Esophagus muscularis mucosa (tissue), 4 donors: ENCODE measurements at places on chromosomes 2 and 18. TPM values are rescaled to one million over a fixed set of nuclear protein-coding genes. Genes with fewer than 3 reads are reported as not detected.

DNA sequence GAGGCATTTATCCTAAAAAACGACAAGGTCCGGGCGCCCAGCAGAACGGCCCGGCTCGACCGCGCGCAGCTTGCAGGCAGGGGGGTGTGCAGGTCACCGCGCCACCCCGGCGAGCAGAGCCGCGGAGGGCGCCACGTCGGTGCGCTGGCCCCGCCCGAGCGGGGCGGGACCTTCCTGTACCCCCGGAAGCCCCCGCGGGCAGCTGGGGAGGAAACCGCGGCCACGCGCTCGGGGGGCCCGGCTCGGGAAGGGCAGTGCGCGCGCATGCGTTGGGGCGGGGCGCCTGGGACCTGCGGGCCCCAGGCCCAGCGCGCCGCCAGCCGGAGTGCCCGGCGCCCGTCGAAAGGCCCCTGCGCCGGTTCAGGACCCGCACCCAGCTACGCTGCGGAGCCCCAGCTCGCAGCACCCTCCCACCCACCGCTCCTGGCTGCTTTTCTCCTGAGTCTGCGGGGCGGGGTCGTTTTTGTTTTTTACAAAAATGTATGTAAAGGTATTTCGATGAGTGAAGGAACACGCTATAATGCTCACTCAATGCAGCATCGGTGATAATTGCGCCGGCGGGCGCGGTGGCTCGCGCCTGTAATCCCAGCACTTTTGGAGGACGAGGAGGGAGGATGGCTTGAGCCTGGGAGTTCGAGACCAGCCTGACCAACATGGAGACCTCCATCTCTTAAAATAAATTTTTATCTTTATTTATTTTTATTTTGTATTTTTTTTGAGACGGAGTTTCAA lies 47.7 kb upstream of the POMC start:
- peak overlapping the region; percentile 72 for H3K27ac ChIP-seq
- H3K4me3 ChIP-seq: peak overlapping the region; percentile 60
- DNase-seq: no peak
- H3K36me3 ChIP-seq: no peaks in the 10 kb centered on the region
- no peaks in the 10 kb centered on the region for H3K27me3 ChIP-seq

DNA sequence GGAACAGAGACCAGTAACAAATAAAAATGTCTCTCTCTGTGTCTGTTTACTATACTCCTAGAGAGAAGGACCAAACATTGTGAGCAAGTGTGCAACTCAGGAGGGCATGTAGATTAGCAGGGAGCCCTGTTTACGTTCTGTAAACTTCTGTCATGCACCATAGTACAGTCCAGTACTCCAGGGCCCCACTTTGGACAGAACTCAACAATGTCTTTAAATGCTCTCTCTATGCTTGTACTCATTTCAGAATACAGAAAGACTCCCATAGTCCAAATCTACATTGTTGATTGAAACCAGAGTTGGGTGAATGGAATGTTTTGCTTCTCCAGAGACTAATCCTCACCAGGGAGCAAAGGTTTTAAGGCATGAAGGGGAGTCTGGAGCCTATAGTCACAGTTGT lies 934.8 kb downstream of the NRXN1 start:
- H3K27ac ChIP-seq: no peak overlapping the region
- no peak for DNase-seq
- H3K36me3 ChIP-seq: no peaks in the 10 kb centered on the region
- H3K4me3 ChIP-seq: no peak overlapping the region
- no peaks in the 10 kb centered on the region for H3K27me3 ChIP-seq
- H3K4me1 ChIP-seq: no peaks in the 10 kb centered on the region

DNA sequence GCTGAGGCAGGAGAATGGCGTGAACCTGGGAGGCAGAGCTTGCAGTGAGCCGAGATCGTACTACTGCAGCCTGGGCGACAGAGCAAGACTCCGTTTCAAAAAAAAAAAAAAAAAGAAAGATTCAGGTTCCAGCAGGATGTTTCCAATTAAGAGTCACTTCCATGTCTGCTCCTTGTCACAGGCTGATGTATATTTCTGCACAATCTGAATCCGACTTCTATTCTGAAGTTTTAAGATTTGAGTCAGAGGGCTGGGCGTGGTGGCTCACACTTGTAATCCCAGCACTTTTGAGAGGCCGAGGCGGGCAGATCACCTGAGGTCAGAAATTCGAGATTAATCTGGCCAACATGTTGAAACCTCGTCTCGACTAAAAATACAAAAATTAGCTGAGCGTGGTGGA lies 24.7 kb downstream of the SNRPD1 start:
- H3K4me1 ChIP-seq: no peaks in the 10 kb centered on the region
- no peaks in the 10 kb centered on the region for H3K27me3 ChIP-seq
- H3K27ac ChIP-seq: no peak overlapping the region

DNA sequence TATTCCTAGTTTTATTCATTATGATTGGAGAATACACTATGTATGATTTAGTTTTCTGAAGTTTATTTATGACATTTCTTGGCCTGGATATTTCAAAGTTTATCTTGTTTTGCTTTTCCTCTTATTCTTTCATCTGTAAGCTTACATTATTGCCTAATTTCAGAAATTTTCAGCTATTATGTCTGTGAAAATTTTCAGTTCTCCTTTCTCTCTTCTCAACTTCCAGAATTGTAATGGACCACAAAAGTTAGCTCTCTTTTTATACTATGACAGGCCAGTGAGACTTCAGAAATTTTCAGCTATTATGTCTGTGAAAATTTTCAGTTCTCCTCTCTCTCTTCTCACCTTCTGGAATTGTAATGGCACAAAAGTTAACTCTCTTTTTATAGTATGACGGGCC lies 97.2 kb upstream of the SCN7A start:
- no peak overlapping the region for H3K27ac ChIP-seq
- H3K27me3 ChIP-seq: no peaks in the 10 kb centered on the region
- H3K36me3 ChIP-seq: no peaks in the 10 kb centered on the region
- H3K4me1 ChIP-seq: no peaks in the 10 kb centered on the region
- DNase-seq: no peak
- no peak overlapping the region for H3K4me3 ChIP-seq

GRCh38 chr2:105320651-105321215 lies 8.8 kb downstream of the TGFBRAP1 start:
- H3K36me3 ChIP-seq: peaks cover 6% of the 10 kb centered on the region
- peaks cover 43% of the 10 kb centered on the region for H3K4me1 ChIP-seq
- no peak for DNase-seq
- no peaks in the 10 kb centered on the region for H3K27me3 ChIP-seq
- no peak overlapping the region for H3K27ac ChIP-seq
- no peak overlapping the region for H3K4me3 ChIP-seq

DNA sequence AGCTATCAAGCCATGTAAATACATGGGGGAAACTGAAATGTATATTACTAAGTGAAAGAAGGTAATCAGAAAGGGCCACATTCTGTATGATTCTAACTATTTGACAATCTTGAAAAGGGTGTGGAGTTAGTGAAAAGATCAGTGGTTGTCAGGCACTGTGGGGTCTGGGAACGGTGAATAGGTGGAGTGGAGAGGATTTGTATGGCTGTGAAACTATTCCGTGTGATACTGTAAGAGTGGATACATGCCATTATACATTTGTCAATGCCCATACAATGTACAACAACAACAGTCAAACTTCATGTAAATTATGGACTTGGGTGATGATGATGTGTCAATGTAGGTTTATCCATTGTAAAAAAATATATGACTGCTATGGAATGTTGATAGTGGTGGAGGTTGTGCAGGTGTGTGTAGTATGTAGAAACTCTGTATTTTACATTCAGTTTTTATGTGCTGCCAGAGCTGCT lies 1116.2 kb downstream of the SUCLG1 start:
- no peaks in the 10 kb centered on the region for H3K27me3 ChIP-seq
- no peaks in the 10 kb centered on the region for H3K36me3 ChIP-seq
- no peak for DNase-seq
- no peak overlapping the region for H3K4me3 ChIP-seq

DNA sequence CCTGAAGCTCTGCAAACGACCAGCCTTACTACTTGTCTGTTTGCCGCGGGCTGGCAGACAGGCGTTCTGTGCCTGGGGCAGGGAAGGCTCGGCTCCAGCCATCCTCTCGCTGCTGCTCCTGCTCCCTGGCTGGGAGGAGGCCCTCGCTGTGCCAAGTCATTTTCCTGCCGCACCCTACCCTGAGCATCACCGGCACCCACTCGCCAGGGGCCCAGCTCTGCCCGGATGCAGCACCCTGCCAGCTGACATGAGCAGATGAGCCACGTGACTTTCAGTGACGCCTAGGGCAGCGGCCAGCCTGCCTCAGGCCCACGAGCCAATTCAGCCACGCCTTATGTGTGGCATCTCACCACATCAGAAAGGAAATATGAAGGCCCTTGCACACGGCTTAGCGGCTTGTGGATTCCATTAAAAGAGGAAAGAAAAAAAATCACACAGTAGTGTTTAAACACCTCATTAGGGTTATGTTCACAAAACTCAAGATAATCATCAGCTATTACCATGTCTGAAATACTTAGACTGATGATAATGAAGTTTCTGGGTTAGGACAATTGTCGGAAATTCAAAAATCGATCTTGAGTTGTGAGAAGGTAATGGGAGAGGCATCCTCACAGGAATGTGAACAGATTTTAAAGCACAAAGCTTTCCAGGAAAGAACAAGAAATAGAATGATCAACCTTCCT lies 250.5 kb downstream of the TWIST2 start:
- no peaks in the 10 kb centered on the region for H3K4me1 ChIP-seq
- H3K27me3 ChIP-seq: no peaks in the 10 kb centered on the region
- peaks cover 44% of the 10 kb centered on the region for H3K36me3 ChIP-seq
- peak overlapping the region; percentile 5 for H3K27ac ChIP-seq

DNA sequence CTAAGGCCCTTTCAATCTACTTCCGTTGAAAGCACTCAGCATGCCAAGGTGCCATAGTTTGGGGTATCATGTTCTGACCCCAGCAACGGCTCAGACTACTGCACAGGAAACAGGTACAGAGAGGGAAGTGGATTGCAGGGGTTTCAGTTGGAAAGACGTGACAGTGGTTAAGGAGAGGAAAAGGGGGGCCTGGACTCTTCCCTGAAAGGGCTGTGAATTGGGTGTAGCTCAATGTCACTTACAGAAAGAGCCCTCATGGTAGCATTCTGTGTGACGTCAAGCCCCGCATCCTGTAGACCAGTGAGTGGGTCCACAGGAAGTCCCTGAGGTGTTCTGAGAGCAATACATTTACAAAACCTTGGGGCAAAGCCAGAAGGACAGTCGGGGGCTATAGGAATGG lies 121.5 kb upstream of the GYPC start:
- H3K27me3 ChIP-seq: no peaks in the 10 kb centered on the region
- H3K4me1 ChIP-seq: no peaks in the 10 kb centered on the region
- no peaks in the 10 kb centered on the region for H3K36me3 ChIP-seq
- H3K27ac ChIP-seq: no peak overlapping the region

DNA sequence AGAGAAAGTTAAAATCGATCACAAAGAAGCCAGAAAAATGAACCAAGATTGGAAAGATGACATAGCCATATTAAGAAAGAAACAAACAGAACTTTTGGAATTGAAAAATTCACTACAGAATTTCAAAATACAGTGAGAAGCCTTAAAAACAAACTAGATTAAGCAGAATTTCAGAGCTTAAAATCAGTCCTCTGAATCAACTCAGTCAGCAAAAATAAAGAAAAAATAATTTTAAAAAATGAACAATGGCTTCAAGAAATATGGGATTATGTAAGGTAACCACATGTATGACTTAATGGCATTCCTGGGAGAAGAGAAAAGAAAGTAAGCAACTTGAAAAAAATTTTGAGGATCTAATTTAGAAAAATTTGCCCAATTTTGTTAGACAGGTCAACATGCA lies 696.2 kb downstream of the TSN start:
- H3K4me3 ChIP-seq: no peak overlapping the region
- no peaks in the 10 kb centered on the region for H3K36me3 ChIP-seq
- H3K27ac ChIP-seq: no peak overlapping the region

DNA sequence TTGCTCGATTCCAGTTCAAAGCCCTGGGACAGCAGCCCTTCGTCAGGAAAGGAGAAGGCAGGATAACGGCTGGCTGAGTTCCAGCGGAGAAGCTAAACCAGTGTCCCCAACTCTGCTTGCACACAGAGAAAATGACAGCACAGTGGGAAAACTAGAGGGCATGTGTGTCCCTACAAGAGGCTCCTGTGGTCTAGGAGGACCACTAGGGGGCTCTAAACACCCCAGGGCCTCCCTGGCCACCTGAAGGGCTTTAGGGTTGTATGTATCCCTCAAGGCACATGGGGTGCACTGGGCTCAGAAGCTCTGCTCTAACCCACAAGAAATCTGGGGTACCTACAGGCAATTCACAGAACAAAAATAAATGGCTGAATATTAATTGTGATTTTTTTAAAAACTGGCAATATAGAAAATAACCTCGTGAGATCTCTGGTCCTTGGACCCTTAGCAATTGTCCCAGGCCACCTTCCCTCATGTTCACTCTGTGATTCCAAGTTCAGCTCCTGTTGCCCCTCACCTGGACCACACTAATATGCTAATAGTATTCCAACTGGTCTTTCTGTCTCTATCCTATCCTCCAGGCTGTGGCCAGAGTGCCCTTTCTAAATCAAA lies 17.5 kb downstream of the STAT1 start:
- no peak for DNase-seq
- H3K36me3 ChIP-seq: peaks cover 71% of the 10 kb centered on the region
- no peak overlapping the region for H3K4me3 ChIP-seq
- H3K27ac ChIP-seq: no peak overlapping the region
- H3K27me3 ChIP-seq: no peaks in the 10 kb centered on the region

DNA sequence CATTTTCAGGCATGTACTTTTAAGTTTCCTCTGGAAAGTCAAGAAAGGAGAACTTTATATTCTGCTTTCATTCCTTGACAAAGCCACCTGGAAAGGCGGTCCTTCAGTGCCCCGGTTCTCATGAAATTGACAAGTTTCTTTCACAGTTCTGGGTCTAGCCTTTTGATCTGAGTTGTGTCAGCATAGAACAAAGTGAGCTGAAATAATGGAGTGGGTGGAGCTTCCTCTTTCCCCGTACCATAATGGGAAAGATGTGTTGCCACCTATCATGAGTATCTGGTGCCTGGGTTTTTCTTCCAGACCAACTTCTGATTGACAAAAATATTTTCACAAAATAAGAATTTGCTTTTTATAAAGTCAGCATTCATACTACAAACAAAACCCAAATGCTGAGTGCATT lies 49.3 kb downstream of the PTRHD1 start:
- no peak overlapping the region for H3K4me3 ChIP-seq
- peaks cover 8% of the 10 kb centered on the region for H3K4me1 ChIP-seq
- no peak overlapping the region for H3K27ac ChIP-seq
- H3K27me3 ChIP-seq: no peaks in the 10 kb centered on the region
- no peak for DNase-seq

- no peaks in the 10 kb centered on the region for H3K4me1 ChIP-seq
- no peaks in the 10 kb centered on the region for H3K27me3 ChIP-seq
- DNase-seq: no peak
- H3K36me3 ChIP-seq: no peaks in the 10 kb centered on the region
Observed at GRCh38 chr18:64082054-64082453, 66.8 kb downstream of the LINC00305 start.

NDC80 gene
- total RNA-seq: not detected

R3HDM1 gene
- 56.6 TPM for total RNA-seq

LRRC30 gene
- not detected for total RNA-seq

TUBA3E gene
- total RNA-seq: not detected

SERPINB10 gene
- not detected for total RNA-seq

SP5 gene
- 0.63 TPM for total RNA-seq

GALNT5 gene
- 0.13 TPM for total RNA-seq

REL gene
- total RNA-seq: 16.2 TPM

FAM124B gene
- total RNA-seq: 2.5 TPM
